CD4-positive, alpha-beta T cell (primary cell): ENCODE measurements at places on chromosomes 2 and 18.

GRCh38 chr2:178188466-178188865 is 5.8 kb upstream of the OSBPL6 start:
- DNase-seq: no peak

DNA sequence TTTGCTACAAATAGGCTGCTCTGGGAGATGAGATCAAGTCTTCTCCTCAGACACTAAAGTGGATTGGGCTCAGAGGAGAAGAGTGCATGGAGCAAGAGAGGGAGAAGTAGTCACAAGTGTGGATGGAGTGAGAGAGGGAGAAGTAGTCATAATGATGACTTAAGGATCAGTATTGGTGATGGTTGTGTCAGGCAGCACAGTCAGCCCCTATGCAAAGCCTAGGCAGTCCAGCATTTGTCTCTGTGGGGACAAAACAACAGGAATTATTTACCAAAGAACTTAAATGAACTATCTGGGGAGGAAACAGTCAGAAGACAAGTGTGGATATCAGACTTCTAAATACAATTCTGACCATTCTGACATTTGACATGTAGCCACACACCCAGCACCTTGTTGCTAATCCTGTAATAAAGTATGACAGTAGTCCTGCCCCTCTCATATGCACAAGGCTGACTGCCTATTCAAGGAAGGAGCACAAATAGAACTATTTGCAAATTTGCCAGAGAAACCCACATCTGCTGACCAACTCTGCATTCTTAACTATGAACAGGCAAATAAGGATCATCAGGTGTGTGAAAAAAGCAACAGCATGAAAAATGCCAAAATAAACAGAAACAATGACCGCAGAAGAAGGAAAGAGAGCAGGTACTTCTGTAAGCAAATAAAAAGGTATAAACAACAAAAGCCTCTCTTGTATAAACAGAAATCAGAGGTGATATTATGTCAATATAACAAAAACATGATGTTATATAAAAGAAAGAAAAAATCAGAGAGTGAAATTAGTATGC is 1597.9 kb upstream of the ACVR2A start:
- no peak for DNase-seq

- no peak for DNase-seq
Measured at GRCh38 chr2:3704692-3705091, 1.3 kb downstream of the DCDC2C start.

DNA sequence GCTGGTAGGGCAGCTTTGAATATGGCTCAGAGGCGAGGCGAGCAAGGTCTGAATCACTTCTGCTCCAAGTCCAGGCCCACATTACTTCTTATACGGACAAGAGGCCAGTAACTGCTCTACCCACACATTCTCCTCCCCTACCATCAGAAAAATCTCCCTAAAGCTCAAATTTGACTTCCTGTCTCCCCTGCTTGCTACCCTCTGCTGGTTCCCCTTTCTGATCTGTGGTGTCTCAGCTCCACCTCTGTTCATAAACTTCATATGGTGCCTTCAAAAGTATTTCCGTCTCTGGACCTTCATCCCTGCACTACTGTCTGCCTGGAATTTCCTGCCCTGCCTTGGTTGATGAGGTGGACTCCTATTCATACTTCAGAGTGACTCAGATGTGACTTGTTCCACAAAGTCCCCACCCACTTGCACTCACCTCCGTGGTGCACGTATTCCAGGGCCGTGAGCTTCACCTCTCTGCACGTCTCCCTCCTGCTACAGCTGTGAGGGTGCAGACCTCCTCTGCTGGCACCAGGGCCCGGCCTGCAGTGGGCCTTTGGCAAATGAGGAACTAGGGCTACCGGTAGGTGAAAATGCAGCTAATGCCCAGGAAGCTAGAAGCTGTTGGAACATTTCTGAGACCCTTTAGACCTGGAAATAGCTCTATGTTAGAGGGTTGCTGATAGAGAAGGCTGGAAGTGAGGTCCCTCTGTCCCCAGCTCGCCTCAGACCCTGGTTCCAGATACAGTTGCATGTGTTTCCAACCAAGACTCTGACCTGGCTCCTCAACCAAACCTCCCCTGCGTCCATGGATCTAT is 24.6 kb upstream of the KCMF1 start:
- DNase-seq: peak; percentile 71

DNA sequence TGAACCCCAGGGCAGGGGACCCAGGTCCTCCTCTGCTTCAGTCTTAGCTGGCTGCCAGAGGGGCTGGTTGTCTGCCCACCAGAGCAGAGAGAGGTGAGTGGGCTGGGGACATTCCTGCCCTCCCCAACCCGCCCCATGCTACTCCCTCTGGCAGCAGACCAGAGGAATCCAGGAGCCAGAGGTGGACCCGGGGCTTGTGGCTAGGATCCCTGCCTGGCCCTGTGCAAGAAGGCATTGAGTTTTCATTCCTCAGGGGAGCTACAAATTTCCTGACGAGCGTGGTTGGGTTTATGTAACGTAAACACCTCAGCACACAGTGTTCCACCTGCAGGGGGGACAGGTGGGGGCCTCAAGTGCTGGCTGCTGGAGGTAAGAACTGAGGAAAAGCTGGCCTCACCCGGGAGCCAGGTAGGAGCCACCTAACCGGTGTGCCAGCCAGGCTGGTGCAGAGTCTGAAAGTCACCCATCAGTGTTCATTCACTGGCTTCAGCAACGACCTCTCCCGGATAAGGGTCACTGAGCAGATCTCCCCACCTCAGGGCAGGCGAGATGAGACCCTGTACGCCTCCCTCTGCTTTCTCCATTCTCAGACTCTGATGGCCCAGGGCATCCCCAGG is 246.8 kb downstream of the DYSF start:
- DNase-seq: no peak

DNA sequence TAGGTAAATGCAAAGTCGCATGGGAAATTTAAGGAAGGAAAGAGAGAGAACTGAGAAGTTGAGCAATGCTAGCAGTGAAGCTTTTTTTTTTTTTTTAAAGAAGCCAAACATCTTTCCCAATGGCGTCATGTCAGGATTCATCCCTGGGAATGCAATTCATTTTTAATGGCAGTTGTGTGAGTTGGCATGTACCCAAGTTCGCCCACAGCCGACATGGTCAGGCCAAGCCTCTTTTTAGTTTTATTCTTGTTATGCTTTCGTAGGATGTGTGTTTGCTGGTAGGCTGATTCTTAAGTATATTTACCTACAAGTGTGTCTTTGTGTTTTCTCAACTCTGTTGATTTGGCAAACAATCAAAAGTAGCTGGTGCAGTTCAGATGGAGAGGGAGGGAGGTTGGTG is 127.6 kb upstream of the ITGA6 start:
- no peak for DNase-seq

GRCh38 chr2:196652869-196653268 is 13.4 kb downstream of the CCDC150 start:
- DNase-seq: no peak

DNA sequence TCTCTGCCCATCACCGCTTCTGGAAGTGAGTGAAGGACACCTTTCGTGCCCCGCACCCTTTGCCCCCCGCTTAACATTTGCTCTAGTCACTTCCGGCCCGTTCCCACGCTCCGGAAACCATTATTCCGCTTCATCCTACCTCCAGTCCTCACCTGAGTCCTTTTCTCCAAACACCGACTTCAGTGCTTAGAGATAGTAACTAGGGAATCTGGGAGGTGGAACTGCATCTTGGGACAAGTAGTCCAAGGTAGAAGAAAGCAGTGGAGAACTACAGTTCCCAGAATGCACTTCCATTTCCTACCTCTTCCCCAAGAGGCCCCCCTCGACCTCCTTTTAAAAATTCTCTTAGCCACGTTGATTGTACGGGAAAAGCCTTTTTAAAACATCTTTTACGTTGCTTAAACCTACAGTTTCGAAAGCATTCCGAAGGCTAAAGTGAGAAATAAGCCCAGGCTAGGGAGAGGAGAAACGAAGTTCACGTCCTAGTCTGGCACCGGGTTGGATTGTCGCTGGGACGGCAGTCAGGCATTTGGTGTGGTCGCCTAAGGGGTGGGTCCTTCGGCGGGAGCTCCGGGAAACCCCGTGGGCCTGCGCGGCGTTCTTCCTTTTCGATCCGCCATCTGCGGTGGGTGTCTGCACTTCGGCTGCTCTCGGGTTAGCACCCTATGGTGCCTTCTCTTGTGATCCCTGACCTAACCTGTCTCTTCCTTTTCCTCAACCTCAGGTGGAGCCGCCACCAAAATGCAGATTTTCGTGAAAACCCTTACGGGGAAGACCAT is at the start of the genes CLHC1 and RPS27A:
TSS of gene CLHC1 (minus strand) at position 210 of the 779 bp plus-strand sequence. CDS start 9,882 bp downstream, outside the sequence.
TSS of gene RPS27A (plus strand) at position 605 of the 779 bp plus-strand sequence. CDS start at position 742, 137 bp downstream.
- peak; percentile 95 for DNase-seq

- DNase-seq: no peak
Measured at GRCh38 chr2:109148117-109148746, 19.2 kb downstream of the SH3RF3 start.

DNA sequence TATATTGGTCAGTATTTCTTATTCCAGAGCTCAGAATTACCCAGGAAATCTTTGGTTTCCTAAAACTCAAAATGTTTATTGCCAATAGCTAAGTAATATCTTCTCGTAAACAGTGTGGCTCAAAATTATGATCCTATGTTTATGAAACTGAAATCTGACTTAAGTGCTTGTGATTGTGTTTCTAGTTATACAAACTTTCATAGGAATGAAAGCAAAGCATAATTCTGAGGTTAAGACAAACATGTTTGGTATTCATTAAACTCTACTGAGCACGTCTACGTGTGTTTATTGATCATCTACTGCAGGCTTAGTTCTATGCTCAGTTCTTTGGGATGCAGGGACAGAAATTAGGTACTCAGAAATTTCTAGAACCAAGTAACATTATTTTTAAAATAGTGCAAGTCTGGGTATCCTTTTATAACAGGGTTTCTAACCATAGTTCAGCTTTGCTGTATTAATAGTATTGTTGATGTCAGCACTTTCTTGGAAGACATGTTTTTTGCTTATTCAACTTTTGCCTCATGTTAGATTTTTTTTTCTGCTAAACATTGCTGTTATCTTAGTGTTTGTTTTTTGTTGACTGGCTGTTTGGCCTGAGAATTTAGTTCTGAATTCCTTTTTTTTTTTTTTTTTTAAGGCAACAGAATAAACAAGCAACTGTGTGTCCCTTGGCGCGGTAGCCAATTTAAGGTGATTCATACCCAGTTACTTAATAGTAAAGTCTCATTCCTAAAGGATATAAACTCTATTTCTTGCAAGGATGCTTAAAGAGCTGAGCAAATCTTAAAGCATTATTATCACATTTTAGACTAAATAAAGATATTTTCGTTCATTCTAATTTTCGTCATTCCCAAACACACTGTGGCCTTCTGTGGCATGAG is 31.3 kb downstream of the PTPRM start:
- DNase-seq: no peak

GRCh38 chr2:108935271-108935741 is 53.7 kb downstream of the EDAR start:
- no peak for DNase-seq

GRCh38 chr2:222299906-222300725 is 1.3 kb upstream of the PAX3 start:
- DNase-seq: no peak

GRCh38 chr2:194686569-194686968 is 970.5 kb upstream of the SLC39A10 start:
- DNase-seq: no peak

DNA sequence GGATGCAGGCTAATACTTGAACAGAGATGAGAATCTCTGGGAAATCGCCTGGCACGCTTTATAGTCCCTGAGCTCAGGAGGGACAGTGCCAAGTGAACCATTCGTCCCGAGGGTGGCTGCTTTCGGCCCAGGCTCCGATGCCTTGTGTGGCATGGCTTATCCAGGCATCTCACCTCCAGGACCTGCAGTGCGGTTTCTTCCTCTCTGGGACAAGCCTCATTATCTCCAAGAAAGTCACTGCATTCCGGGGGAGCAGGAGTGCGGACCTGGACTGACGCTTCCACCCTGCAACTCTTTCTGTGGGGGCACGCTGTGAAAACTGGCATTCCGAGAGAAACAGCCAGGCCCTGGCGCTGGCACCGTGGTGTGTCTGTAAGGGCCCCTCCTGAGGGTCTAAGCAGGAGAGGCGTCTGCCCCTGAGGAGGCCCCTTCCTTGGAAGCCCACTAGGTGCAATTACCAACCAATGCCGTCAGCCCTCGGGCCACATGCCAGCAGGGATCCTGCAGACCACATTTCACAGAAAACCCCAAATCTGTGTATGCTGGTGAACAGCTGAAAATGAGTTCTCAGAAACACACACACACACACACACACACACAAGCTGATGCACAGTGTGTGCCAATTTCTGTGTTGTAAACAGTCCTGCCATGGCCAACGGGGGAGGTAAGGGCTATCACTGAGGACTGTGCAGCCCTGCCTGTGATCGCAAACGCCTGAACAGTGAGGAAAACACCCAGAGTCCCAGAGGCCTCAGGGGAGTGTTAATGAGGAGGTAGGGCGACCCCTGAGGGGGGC is 351.9 kb upstream of the SALL3 start:
- no peak for DNase-seq

- DNase-seq: no peak
Measured at GRCh38 chr18:48638896-48639771, 100.3 kb downstream of the CTIF start.

- no peak for DNase-seq
Measured at GRCh38 chr2:143429932-143430679, 300.9 kb downstream of the ARHGAP15 start.

DNA sequence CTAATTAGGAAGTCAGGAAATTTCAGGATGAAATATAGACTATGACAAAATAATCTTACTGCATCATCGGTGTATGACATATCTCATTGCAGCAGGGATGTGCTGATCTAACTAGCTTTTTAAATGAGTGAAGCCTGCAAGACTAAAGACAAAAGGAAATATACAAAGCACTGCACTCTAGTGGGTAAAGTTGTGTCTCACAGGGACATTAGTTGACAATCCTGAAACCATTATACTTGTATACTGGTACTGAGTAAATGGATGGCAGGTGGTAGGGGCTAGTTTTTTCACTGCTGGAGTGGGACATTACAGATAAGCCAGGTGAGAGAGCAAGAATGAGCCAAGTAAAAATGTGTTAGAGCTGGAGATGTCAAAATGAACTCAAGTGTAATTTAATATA is 317.5 kb upstream of the RAB6C start:
- DNase-seq: no peak

GRCh38 chr2:99509387-99509786 is 19.6 kb upstream of the REV1 start:
- DNase-seq: no peak

DNA sequence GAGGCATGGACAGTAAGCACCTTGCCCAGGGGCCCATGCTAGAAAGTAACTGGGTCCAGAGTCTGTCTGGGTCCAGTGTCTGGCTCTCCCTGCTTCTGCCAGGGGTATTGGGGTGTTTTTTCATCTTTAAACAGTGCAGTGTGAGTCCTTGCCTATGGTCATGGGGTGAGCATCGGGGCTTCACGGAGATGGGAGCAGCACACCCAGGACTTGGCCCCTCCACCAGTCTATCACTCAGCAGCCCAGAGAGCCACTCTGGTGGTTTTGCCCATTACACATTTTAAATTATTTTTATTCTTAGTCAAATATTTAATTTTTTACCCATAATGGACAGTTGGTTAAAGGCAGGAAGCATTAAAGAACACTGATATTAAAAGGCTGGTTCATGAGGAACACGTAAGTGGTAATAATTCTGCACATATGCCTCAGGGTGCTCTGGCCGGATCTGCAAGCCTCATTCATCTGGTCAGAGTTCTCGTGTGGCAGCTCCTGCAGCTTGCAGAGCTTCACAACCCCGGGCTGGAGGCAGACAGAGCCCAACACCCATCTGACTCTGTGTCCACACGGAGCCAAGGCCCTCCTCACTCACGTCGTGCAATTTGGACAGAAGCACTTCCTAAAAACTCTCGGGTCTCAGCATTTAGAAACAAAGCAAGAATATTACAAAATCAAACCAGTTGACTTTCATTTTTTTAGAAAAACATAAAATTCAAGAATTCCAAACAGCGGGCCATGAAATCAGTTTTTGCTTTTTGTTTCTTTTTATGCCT is 204.1 kb downstream of the CTIF start:
- DNase-seq: peak; percentile 38

GRCh38 chr2:218218268-218219185 is 1.5 kb downstream of the ARPC2 start:
- no peak for DNase-seq

GRCh38 chr18:36772241-36772723 is 56.5 kb downstream of the TPGS2 start:
- DNase-seq: no peak
